ENCODE measurements at places on chromosomes 16 and 17.

DNA sequence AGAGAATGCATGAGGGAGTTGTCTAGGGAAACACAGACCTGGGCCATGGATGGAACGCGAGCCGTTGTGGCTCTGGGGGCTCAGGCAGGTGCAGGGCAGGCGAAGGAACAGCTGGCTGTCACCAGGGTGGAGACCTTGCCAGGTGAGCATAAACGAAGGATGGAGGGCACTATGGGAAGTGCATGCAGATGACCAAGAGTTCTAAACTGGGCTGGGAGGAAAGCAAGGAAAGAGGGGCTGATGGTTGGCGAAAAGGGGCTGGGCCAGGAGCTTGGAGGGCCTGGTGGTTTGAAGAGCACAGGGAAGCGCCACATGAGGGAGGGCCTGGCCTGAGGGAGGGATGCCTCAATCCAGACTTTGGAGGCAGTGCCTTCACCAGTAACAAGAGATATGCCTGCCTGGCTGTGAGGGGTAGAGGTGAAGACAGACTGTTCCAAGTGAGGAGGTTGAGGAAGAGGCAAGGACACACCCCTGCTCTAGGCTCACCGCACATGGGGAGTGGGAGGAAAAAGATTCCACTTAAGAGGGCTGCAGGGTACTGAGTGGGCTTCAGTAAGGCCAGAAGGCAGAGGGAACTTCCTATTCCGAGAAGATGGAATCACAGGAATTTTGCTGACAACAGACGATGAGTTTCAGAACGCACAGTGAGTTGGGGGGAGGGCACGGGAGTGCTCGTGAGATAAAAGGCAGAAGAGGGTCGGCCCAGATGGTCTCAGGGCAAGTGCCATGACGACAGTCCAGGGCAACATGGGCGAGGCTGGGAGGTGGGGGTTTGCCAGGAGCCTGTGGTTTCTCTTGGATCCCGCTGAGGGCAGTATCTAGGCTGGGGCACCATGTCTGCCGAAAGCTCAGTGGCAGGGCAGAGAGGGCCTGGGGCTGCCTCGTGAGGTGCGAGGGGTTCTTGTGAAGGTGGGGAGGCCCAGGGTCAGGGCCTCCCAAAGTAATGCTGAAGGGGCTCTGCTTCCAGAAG, 20.6 kb downstream of the B9D1 start:
- DNase-seq = no peak

DNA sequence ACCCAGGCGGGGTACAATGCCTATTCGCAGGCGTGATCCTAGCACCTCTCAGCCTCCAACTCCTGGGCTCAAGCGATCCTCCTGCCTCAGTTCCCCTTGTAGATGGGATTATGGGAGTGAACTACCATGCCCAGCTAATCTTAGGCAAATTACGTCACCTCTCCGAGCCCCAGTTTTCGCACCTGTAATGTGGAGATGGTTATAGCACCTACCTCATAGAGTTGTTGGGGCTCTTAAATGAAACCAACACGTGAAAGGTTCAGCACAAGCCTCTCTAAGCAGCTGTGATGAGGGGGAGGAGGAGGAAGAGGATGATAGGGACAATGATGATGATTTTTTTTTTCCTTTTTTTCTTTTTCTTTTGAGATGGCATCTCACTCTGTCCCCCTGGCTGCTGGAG, 59.9 kb downstream of the ABR start:
- no peak for DNase-seq

- DNase-seq = no peak
These were observed 19.7 kb upstream of the RCVRN start for GRCh38 chr17:9924735-9925191.

- DNase-seq = no peak
These were observed 38.9 kb upstream of the NDRG4 start for GRCh38 chr16:58461056-58461455.

DNA sequence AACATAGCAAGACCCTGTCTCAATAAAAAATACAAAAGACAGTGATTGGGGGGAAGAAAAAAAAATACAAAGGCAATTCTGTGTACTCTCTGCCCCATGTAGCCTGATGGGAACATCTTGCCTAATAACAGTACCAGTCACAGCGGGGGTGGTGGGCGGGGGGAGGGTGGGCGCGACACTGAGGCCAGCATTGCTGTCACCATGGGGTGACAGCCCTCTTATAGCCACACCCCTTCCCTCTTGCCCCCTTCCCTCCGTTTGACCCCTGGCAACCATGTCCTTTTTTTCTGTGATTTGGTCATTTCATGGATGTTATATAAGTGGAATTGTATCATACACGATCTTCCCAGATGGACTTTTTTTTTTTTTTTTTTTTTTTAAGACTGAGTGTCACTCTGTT, 80.9 kb downstream of the DNAH17 start:
- no peak for DNase-seq
